Natural killer cell (primary cell): ENCODE measurements at places on chromosomes 12 and 14. TPM values are rescaled to one million over a fixed set of nuclear protein-coding genes. Genes with fewer than 3 reads are reported as not detected.

Gene ATL1
- total RNA-seq: 2.4 TPM

Gene OVCH1
- not detected for total RNA-seq

DNA sequence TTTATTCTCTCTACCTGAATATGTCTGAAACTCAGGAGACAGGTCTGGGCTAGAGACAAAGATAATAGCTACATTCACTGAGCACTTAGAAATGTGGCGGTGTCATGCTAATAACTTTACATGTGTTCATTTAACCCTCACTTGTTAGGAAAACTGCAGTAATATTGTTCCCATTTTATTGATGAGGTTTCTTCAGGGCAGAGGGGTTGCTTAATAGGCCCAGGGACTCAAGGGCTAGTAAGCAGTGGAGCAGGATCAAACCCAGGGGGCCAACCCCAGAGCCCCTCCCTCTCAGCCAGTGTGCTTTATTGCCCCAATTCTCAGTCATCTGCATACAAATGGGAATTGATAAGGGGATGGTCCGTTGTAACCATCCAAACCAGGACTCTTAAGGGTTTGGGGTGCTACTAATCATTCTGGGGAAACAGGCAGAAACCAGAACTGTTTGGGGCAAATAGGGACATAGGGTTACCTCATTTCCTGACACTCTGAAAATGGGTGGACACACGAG is 142.8 kb upstream of the AMIGO2 start:
- no peaks in the 10 kb centered on the region for H3K27me3 ChIP-seq
- H3K4me3 ChIP-seq: no peak overlapping the region
- H3K36me3 ChIP-seq: peaks cover 23% of the 10 kb centered on the region
- DNase-seq: no peak

GRCh38 chr12:107033758-107034739 is 47.1 kb upstream of the MTERF2 start:
- no peaks in the 10 kb centered on the region for H3K36me3 ChIP-seq
- no peaks in the 10 kb centered on the region for H3K27me3 ChIP-seq
- DNase-seq: no peak
- no peak overlapping the region for H3K4me3 ChIP-seq
- H3K27ac ChIP-seq: no peak overlapping the region
- H3K4me1 ChIP-seq: peaks cover 3% of the 10 kb centered on the region

Gene KCNC2
- total RNA-seq: not detected

Gene DLGAP5
- 0.15 TPM for total RNA-seq

- H3K4me3 ChIP-seq: no peak overlapping the region
- H3K27ac ChIP-seq: no peak overlapping the region
Measured at GRCh38 chr12:94712815-94713515, 62.6 kb upstream of the TMCC3 start.

- H3K27ac ChIP-seq: no peak overlapping the region
- H3K4me1 ChIP-seq: no peaks in the 10 kb centered on the region
- no peak overlapping the region for H3K4me3 ChIP-seq
- H3K27me3 ChIP-seq: no peaks in the 10 kb centered on the region
- H3K36me3 ChIP-seq: no peaks in the 10 kb centered on the region
Measured at GRCh38 chr14:101587441-101587911, 26.2 kb downstream of the DIO3 start.

GRCh38 chr14:59417311-59417710 is 47.9 kb downstream of the GPR135 start:
- H3K4me3 ChIP-seq: no peak overlapping the region
- H3K36me3 ChIP-seq: no peaks in the 10 kb centered on the region
- no peaks in the 10 kb centered on the region for H3K4me1 ChIP-seq
- H3K27me3 ChIP-seq: no peaks in the 10 kb centered on the region
- no peak for DNase-seq

DNA sequence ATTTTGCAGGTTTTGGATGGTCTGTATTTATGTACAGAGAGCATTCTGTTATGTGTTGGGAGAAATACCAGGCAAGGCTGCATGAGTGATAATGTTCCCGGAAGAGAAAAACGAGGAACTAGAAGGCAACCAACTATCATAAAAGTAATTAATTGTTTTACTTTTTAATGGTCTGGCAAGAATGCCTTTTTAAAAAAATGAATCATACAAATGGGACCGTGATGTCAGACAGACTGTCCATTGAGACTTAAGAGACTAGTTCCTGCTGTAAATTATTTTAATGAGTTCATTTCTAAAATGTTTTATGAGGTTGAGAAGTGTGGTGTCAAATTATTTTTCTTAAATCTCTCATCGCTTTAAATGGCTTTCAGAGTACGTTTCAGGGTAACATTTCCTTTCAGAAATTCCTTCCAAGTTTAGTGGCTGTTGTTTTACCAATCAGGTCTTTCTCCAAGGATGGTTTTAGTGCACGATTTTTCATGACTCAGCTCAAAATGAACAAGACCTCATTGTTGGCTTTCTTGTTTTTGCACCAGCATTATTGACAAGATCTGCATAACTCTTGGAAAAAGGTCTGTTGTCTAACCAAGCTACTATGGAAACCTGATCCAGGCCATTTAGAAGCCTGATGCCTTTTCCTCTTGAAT is 86.1 kb upstream of the ARHGAP5 start:
- H3K4me1 ChIP-seq: no peaks in the 10 kb centered on the region
- no peak overlapping the region for H3K27ac ChIP-seq
- no peaks in the 10 kb centered on the region for H3K27me3 ChIP-seq
- no peak overlapping the region for H3K4me3 ChIP-seq
- no peak for DNase-seq

DNA sequence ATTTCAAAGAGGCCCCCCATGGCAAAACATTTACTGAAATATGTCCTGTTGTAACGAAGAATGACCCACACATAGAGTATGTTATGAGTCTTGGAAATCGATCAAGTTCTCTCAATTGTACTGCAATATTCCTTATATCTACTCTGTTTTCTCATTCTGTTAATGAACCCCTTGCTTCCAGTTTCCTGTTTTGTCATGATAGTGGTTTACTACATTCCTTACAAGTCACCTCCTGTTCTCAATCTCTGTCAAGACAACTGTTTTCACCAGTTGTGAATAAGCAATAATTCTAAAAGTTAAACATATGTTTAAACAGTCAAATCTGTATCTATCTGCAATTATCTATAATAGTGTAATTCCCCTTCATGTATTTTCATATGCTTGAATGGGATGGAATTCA is 16.4 kb upstream of the ARID2 start:
- H3K27me3 ChIP-seq: no peaks in the 10 kb centered on the region
- H3K4me1 ChIP-seq: no peaks in the 10 kb centered on the region
- DNase-seq: no peak
- no peaks in the 10 kb centered on the region for H3K36me3 ChIP-seq
